ENCODE measurements at places on chromosomes 3 and 15. TPM values are rescaled to one million over a fixed set of nuclear protein-coding genes. Genes with fewer than 3 reads are reported as not detected.
A peak's percentile ranks its signal among the peaks of the same experiment; 100 is the strongest.

- no peak for DNase-seq
Observed at GRCh38 chr15:98844261-98844660, 163.3 kb downstream of the PGPEP1L start.

- peak; percentile 66 for DNase-seq
Observed at GRCh38 chr3:16512435-16513140, 911 bp downstream of the RFTN1 start.

Gene CYB561D2
- total RNA-seq = 11.9 TPM

- no peak for DNase-seq
Observed at GRCh38 chr15:44188795-44189194, 6.3 kb downstream of the FRMD5 start.

Gene CLDN11
- total RNA-seq = 15.8 TPM

GRCh38 chr3:25021816-25022215 is 406.2 kb upstream of the RARB start:
- DNase-seq = no peak

DNA sequence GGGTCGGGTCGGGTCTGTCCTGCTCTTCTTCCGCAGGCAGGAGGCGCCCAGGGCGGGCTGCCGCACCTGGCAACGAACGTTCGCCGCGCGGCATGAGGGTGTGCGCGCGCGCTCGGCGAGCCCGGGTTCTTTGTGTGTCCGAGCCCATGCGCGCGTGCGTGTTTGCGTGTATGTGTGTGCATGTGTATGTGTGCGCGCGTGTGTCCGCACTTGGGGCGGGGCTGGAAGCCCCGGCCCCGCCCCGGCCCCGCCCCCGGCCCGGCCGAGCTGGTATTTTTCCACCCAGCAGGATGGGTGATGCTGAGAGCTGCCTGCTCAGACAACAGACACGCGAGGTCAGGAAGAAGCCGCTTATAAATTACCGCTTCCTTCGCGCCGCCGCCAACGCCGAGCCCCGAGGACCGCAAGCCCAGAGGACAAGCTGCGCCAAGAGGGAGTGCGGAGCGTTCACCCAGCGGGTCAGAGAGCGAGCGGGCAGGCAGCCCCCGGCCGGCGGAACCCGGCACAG is at the start of gene SLC6A6:
SLC6A6 (plus strand) TSS at position 303 of the 508 bp plus-strand sequence. CDS start 41,029 bp downstream, outside the sequence.
- DNase-seq = peak; percentile 98

DNA sequence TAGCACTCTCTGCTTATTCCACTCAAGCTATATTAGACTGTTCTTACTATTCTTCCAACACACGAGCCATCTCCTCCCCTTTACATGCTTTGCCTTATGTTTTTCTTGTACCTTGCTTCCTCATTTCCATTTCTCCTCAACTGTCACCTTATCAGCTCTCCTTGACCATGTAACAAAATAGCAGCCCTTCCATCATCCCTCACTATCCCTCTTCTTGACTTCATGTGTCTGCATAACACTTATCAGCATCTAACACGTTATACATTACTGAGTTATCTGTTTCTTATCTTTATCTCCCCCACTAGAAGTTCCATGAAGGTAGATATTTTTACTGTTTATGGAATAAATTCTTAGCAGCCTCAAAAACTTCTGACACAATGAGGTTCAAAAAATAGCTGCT is 45.3 kb downstream of the TRPM7 start:
- no peak for DNase-seq

Gene HYAL1
- total RNA-seq = 38.1 TPM

- no peak for DNase-seq
Observed at GRCh38 chr15:94086341-94086740, 145.0 kb upstream of the MCTP2 start.

DNA sequence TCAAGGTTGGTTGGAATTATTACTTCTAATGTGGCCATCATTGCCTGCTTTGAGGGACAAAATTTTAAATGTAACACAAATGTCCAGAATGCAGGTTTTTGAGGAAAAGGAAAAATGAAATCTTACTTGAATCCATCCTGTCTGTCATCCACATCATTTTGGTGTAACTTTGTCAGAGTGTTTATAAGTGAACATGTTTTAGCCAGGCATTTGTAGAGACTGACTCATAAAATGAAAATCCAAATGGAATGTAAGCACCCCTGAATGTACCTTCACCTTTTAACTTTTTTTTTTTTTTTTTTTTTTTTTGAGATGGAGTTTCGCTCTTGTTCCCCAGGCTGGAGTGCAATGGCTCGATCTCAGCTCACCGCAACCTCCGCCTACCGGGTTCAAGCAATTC is 141.8 kb upstream of the BNIP2 start:
- DNase-seq = no peak

DNA sequence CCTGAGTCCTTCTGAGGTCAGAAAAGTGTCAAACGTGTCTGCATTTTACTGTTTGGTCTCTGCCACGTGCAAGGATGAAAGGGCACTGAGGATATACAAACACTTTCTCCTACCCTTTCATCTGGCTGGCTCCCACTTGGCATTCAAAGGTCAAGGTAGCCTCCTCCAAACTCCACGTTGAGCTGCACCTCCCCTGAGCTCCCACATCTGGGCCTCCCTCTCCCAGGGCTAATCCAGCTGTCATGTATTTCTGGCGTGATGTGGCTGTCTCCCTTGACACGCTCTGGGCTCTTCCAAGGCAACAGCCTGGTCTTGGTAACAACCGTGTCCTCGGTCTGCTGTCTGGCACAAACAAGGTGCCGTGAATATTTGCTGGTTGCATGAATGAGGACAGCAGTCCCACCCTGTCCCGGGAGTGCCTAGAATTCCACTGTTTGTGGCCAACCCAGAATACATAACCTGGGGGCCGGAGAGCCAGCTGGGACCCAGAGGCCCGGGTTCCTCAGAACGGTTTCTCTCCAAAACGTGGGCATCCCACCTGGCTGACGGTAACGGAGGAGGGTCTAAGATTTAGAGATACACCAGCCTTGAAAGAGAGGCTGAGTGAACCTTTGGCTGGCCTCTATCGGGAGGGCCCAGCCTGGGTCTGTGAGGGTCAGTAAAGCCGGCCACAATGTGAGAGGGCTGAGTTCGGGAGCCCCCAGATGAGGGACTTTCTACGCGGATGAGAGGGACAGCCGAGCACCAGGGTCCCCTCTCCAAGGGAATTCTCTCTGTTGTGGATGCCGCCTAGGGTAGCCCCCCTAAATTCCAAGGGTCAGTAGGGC is 767 bp downstream of the GLT8D1 start:
- DNase-seq = peak; percentile 61

- DNase-seq = peak; percentile 83
Observed at GRCh38 chr3:50340448-50341329, at the start of gene RASSF1. Gene RASSF1, minus strand, starts transcription at chr3:50340836. Its CDS starts 31 bp downstream, at chr3:50340805.

GRCh38 chr3:169659820-169660674 is 3.5 kb downstream of the MECOM start:
- no peak for DNase-seq

- no peak for DNase-seq
Observed at GRCh38 chr3:171511450-171511849, 51.2 kb upstream of the TNIK start.

Gene TM4SF18
- total RNA-seq = 13.8 TPM

Gene KBTBD13
- total RNA-seq = 2.6 TPM

- no peak for DNase-seq
Observed at GRCh38 chr15:52136442-52136980, 23.9 kb upstream of the BCL2L10 start.

GRCh38 chr3:45321607-45322391 is 66.6 kb upstream of the LARS2 start:
- no peak for DNase-seq

GRCh38 chr15:90497376-90497775 is 32.3 kb upstream of the CRTC3 start:
- DNase-seq = no peak

DNA sequence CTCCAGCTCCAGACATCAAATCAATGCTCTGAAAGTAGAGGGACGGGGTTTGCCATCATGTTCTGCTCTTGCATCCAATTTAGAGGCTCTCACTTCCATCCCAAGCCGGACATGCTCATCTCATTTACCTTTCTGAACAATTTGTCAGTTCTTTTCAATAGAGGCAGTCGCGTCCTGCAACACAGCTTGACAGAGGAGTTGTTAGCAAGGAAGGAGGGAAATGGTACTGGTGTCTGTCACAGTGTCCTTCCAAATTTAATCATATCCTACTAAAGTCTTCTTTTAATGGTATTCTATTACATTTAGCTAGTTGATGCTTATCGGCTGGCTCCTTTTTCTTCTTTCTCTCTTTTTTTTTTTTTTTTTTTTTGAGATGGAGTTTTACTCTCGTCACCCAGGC is 45.6 kb downstream of the HHLA2 start:
- DNase-seq = no peak

DNA sequence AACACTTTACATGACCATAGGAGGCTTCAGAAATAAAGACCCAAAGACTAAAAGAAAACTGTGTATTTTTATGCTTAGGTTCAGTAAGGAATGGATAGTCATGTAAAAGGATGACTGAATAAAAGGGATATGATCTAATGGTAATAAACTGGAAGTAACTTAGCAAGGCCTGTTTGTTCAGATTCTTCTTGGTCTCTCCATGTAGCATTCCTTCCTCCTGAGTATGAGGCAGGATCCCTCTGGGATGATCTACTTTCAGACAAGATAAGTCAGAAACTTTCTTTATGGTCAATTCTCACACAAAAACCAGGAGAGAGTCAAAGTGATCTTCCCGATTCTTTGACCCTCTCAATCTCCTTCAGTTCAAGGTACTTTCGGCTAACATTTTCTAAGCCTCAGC is 340.8 kb upstream of the DCBLD2 start:
- DNase-seq = no peak

- no peak for DNase-seq
Observed at GRCh38 chr3:98982351-98982750, 80.9 kb upstream of the DCBLD2 start.

DNA sequence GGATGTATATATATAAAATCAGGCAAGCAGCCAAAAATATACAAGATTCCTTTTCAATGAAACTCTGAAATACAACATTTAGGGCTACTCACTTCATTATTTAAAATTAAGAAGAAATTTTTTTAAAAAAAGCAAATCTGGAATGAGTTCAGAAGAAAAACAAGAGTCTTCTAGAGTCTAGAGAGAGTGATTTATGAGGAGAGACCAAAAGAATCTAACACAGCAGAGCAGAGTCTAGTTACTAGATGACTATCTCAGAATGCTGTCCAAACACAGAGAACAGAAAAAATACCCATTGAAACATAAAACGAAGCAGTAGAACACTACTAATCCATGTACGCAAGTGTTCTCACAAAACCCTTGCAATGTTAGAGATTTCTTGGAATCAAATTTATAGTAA is 275.2 kb upstream of the CBLB start:
- DNase-seq = no peak

DNA sequence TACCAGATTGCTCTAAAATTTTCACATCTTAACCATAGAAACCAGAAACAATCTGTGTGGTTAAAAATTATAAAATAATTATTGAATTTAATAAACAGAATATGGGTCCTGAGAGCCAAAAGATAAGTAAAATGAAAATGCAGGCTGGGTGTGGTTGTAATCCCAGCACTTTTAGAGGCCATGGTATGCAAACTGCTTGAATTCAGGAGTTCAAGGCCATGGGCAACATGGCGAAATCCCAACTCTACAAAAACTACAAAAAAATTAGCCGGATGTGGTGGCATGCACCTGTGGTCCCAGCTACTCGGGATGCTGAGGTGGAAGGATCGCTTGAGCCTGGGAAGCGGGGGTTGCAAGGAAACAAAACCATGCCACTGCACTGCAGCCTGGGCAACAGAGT is 236.1 kb downstream of the STAG1 start:
- no peak for DNase-seq

Gene ZKSCAN7
- 2.1 TPM for total RNA-seq

- DNase-seq = no peak
Observed at GRCh38 chr3:82132210-82133069, 371.0 kb upstream of the GBE1 start.

Gene KLHL24
- 210 TPM for total RNA-seq

DNA sequence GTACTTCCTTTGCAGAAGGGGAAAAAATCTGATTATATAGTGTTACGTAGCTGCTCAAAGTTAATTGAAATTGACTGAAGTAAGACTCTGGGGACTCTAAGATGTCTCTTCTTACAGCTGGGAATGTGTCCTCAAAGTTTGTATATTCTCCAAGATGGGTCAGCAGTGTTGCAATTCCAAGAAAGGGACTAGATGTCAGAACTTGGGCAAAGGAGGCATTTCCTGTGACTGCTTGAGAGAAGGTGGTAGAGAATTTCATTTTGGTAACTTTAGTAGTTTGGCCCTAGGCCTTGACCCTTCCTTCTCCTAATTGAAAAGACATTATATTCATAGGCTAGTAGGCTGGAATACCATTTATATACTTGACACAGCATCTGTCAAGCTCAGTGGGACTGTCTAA is 33.9 kb downstream of the PTPRG start:
- no peak for DNase-seq

DNA sequence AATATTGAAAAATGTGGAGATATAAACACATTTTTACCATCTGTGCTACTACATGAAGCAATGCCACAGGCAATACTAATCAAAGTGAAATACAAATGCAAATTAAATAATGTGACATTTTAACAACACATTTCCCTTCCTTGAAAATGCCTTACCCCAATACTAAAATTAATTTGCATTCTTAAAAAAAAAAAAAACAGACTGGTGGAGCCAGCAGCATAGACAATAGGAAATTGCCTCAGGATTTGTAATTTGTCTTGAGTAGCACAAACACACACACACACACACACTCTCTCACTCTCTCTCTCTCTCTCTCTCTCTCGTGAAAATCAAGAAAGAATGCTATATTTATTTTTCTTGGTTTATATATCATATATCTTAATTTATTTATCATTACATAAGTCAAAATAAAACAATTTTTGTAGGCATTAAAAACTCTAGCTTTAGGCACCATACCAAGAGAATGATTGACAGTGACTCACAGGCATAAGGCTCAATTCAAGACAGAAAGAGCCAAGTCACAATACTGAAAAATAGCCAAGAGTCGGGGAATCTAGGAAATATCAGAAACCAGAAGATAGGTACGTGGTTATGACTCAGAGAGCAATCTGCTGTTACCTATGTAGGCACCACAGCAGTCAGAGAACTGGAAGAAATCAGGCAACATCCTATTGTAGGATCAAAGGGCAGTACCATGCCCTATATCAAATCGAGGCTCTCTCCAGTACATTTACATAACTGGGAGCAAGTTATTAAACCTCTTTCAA is 23.0 kb downstream of the SUCNR1 start:
- DNase-seq = no peak

DNA sequence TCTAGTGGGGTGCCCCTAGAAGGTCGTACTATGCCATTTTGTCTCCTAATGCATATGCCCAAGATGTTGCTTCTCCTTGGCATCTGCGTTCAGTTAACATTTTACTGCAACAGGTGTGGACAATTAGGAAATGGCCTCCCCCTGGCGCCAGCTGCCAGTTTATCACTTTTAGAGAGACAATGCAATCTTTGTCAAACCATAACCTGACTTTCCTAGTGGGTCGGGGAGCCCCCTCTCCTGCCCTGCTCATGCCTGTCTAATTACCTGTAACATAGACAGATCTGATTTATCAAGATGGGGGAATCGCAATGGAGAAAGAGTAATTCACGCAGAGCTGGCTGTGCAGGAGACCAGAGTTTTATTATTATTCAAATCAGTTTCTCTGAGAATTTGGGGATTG is 353.7 kb upstream of the SGO1 start:
- DNase-seq = no peak

Gene CPA3
- total RNA-seq = 5.1 TPM

Gene KBTBD12
- total RNA-seq = 4.4 TPM

Gene CCR3
- total RNA-seq = not detected

Gene ACAN
- 0.16 TPM for total RNA-seq

Gene IQSEC1
- total RNA-seq = 63.9 TPM

GRCh38 chr3:44981751-44982150 is 5.7 kb downstream of the EXOSC7 start:
- no peak for DNase-seq
